ENCODE measurements at places on chromosomes 2 and 18.

- DNase-seq, result no peak
Measured at GRCh38 chr18:76471593-76471992, 23.4 kb downstream of the ZNF516 start.

GRCh38 chr2:133773854-133774653, 205.8 kb upstream of the NCKAP5 start:
- no peak for DNase-seq

GRCh38 chr18:60189856-60190255, 182.7 kb downstream of the MC4R start:
- DNase-seq, result no peak

DNA sequence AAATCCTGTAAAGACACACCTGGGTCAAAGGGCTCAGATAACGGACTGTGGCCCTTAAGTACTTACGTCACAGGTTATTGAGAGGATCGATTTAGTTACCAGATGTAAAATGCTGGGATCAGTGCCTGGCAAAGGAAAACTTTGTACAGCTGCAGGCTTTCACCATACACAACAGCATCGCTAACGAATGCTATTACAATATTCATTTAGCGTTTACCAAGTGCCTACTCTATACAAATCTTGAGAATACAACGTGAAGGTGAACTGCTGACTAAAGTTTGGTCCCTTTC, 619 bp upstream of the MSH6 start:
- DNase-seq, result no peak

All from Jurkat, Clone E6-1 (cell line).